ENCODE measurements at places on chromosomes 12 and 14.

- no peak for DNase-seq
Measured at GRCh38 chr12:84706374-84706773, 206.2 kb downstream of the SLC6A15 start.

DNA sequence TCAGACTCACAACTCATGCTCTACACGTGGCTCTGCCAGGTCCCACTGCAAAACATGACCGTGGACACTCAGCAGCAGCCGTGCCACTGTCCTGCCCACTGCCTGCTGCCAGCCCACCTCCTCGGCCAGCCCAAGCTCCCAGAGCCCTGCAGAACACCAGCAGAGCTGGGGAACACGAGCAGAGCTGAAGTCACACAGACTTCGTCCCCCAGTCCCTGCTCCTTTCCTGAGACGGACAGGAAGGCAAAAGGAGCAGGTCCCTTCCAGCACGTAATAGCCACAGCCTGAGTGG lies 152.1 kb downstream of the DPF3 start:
- DNase-seq, result no peak

- DNase-seq, result no peak
Measured at GRCh38 chr12:85920324-85920947, 46.3 kb downstream of the NTS start.

- no peak for DNase-seq
Measured at GRCh38 chr14:71400871-71401321, 493.6 kb downstream of the PCNX1 start.

- no peak for DNase-seq
Measured at GRCh38 chr12:116490471-116490870, 68.7 kb upstream of the MAP1LC3B2 start.

GRCh38 chr14:23727566-23728335 lies 91.6 kb downstream of the DHRS2 start:
- DNase-seq, result no peak

GRCh38 chr12:2258025-2258424 lies 205.2 kb downstream of the CACNA1C start:
- no peak for DNase-seq

DNA sequence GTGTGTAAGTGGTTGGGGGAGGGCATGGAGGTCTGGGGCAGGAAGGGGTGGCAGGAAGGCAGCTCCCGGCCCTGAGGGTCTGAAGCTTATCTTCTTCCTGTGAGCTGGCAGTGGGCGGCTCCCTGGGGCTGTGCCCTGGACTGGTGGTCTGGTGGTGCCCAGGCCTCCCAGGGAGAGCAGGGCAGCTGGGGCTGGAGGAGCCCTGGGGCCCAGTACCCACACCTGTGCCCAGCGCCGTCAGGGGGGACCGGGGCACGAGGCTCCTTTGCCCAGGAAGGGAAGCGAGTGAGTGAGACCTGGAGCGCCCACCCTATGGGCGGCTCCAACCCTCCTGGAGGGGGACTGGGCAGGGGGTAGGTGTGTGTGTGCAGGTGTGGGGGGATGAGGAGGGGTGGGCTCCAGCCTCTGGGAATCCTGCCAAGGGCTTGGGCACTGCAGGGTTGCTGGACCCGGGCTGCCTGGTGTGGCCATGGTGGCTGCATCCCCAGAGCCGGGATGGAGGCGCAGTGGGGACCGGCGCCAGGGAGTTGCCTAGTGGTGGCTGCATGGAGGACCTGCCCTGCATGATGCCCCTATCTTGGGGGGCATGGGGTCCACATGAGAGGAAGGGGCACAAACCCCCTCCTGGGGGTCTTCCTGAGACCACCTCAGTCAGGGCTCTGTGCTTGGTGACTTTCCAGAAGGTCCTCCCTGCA lies 353.6 kb downstream of the TMEM121 start:
- DNase-seq, result no peak

Data from stimulated activated CD4-positive, alpha-beta T cell treated with anti-CD3 and anti-CD28 coated beads, TNF-alpha, amount 100 ng/mL, for 48 hours (primary cell).